ENCODE measurements at places on chromosomes 12 and 14. TPM values are rescaled to one million over a fixed set of nuclear protein-coding genes. Genes with fewer than 3 reads are reported as not detected.

Gene LMNTD1
- not detected for total RNA-seq

Gene MGP
- 434 TPM for total RNA-seq

Gene KCNA5
- 10.6 TPM for total RNA-seq

Gene MDM2
- total RNA-seq = 52.5 TPM

Gene ITGB7
- not detected for total RNA-seq

Gene KLRD1
- 5.1 TPM for total RNA-seq

Gene ACSM4
- not detected for total RNA-seq

Gene B4GALNT1
- 1.4 TPM for total RNA-seq

Gene SLCO1B1
- not detected for total RNA-seq

Gene IFNG-AS1
- total RNA-seq = 3.9 TPM
